GM13977 (cell line): ENCODE measurements at places on chromosomes 2 and 18.

DNA sequence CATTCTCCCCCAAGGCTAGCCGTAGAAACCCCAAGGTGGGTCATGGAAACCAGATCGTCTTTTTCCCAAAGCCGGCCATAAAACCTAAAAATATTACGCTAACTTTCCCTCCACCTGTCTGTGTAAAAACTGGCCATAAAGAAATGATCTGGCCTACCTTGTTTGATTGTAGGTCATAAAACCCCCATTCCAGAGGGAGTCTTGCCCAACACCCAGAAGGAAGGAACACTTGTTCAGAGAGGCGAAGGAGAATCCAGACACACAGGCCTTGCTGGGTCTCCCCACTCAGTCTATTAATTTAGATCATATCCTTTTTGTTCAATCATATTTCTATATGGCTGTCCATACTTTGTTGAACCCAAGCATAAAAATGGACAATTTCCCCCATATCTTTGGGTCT lies 344.7 kb downstream of the HRH4 start:
- no peak for DNase-seq

GRCh38 chr2:68244456-68244855 lies 7.9 kb downstream of the PPP3R1 start:
- no peak for DNase-seq

GRCh38 chr2:164388511-164388910 lies 232.8 kb downstream of the GRB14 start:
- DNase-seq: no peak

DNA sequence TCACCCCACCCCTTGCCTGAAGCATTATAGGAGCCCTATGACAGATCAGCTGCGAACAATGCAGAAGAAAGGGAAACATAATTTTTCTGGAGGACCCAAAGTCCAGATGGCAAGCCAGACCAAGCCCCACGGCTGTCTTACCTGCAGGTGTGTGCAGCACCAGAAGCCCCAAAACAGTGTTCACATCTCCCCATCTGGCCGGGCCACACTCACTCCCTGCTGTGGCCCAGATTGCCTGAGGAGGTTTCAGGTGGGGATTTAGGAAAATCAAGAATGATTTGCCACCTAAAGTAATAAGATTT lies 11.7 kb upstream of the STK17B start:
- DNase-seq: no peak

GRCh38 chr18:46768166-46768921 lies 11.5 kb upstream of the ST8SIA5 start:
- DNase-seq: no peak

- DNase-seq: no peak
Measured at GRCh38 chr18:62555135-62555534, 32.3 kb downstream of the ZCCHC2 start.

GRCh38 chr2:74181739-74182138 lies 3.1 kb upstream of the MOB1A start:
- DNase-seq: peak; percentile 56

- no peak for DNase-seq
Measured at GRCh38 chr2:60717691-60718090, 38.4 kb upstream of the PAPOLG start.
